Kidney tubule cell (primary cell): ENCODE measurements at places on chromosomes 1 and 21.
A peak's percentile ranks its signal among the peaks of the same experiment; 100 is the strongest.

GRCh38 chr1:28887419-28887834 is 26.9 kb upstream of the EPB41 start:
- DNase-seq, result peak; percentile 30

DNA sequence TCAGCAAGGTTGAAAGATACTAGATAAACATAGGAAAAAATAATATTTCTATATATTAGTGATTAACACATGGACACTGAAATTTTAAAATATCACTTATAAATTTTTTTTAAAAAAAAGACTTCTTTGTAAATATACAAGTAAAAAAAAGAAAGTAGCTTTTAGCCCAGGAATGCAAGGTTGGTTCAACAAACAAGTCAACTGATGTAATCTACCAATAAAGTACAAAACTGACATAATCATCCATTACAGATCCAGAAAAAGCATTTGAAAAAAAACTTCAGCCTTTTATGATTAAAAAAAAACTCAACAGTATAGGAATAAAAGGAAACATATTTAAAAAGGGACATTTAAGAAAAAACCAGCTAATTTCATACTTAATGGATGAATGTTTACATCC is 48.4 kb downstream of the TRMT1L start:
- DNase-seq, result no peak

DNA sequence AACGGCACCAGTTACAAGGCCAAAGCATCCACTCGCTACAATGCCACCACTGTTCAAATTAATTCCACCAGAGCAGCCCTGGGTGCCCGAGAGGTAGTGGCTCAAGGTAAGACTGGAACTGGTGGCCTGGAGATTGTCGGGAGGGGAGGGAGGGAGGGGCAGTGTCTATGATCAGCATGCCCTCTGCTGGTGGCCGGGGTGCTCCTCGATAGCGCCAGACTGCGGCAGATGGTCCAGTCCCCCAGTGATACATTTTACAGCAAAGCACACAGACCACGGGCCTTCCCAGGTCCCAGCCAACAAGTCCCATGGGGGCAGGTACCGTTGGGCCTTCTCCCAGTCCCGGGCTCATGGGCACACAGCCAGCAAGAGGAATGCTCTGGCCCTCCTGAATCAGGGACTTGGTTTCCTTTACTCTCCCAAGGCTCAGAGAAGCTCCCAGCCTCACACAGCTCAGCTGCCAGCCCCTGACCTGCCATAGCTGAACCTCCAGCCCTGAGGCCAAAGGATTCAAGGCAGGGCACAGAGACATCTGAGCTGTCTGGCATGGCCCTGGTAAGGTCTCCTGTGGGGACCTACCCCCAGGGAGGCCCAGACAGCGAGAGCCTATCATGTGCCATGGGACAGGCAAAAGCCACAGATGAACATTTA is 15.3 kb downstream of the ACOT7 start:
- no peak for DNase-seq

DNA sequence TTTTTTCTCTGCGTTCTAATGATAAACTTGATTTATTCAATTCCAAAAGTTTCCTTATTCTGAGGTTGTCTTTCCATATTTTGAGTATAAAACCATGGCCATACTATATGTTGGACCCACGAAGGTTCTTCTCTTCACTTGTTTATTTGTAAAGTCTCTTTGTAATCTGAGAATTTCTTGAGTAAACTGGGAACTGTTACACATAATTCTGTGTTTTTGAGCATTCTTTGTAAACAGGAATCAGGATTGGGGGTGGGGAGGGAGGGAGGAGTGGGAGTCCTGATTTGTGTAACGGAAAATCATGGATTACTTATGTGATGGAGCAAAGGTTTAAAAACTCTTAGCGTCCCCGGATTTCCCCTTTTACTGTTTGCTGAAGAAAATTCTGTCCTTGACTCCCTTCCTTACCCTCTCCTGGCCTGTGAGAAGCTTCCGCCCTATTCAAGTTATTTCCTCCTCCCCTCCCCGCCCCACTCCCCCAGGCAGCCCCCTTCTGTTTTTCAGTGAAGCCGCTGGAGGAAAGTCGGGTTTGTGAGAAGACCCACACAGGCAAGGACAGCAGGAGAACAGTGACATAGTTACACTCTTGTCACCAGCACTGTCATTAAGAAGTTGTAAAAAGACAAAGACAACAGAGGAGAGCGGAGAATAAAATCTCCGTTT is 6.4 kb upstream of the NBPF11 start:
- no peak for DNase-seq

DNA sequence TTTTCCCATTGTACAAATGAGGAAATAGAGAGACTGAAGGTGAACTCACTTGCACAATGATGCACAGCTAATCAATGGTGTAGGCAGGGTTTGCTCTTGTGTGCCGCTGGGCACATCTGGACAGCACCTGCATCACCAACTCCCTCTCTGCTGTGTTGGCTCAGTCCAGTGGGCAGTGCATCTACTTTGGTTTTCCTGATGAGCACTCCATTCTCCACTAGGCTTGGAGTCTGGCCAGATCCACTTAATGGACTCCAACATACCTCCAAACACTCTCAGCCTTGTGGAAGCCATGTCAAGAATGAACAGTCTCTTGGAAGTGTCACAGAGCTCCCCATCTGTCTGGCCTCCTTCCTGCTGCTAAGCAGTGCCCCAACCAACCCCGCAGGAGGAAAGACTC is 152.2 kb downstream of the HIVEP3 start:
- no peak for DNase-seq

DNA sequence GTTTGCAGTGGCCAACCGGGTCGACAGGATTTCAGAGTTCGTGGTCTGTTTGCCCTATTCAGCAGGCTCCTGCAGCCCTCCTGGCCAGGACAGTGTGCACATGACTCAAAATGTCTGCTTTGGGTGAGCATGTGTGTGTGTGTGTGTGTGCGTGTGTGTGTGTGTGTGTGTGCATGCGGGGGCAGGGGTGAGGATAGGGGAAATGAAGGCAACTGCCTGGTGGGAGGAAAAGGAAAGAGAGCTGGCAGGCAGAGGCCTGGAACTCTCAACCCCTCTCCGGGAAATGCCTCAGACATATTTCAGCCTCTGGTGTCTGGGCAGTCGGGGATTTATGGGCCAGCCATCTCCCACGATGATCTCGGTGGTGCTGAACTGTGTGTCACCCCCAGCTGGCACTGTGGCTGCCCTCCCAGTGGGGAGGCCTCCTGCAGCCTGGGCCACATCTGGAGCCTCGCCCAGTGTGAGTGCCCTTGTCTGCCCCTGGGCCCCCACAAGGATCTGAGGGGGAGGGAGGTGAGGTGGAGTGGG is 15.2 kb downstream of the CDCP2 start:
- peak; percentile 71 for DNase-seq

DNA sequence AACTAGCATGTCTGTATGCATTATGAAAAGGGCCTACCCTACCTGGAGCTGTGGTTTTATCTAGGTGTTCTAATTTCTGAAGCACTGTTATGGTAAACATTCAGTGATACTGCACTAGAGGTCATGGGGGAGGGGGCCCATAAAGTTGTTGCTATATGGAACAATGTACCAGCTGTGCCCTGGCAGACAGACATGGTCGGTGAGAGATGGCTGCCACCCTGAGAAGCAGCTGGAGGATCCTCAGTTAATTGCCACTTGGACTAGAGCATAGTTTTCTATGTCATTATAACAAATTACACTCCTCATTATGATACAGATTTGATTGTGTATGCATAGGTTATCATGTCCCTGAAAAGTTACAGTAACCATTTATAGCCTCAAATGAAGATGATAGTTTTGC is 45.4 kb downstream of the ILDR2 start:
- DNase-seq, result no peak

- DNase-seq, result no peak
Measured at GRCh38 chr21:14825514-14825974, 239.3 kb downstream of the NRIP1 start.

GRCh38 chr21:34195335-34195734 is 122.0 kb downstream of the MRPS6 start:
- no peak for DNase-seq

GRCh38 chr1:224338150-224338838 is 8.3 kb upstream of the NVL start:
- no peak for DNase-seq

DNA sequence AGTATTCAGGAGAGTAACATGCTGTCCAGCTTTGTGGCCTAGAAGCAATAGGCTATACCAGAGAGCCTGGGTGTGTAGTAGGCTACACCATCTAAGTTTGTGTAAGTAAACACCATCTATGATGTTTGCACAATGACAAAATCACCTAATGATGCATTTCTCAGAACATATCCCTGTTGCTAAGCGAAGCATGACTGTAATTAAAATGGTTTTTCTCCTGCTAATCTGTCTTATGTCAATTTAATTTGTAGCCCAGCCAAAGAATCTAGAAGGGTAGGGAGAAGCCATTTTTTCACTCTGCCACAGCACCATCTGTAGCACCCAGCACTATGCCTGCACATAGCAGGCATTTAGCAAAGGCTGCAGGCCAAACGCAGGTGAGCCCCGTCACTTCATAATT is 2.0 kb upstream of the TTC24 start:
- no peak for DNase-seq

GRCh38 chr1:98355656-98356383 is 305.7 kb upstream of the SNX7 start:
- no peak for DNase-seq

- no peak for DNase-seq
Measured at GRCh38 chr1:160058087-160058486, 11.9 kb downstream of the KCNJ10 start.

DNA sequence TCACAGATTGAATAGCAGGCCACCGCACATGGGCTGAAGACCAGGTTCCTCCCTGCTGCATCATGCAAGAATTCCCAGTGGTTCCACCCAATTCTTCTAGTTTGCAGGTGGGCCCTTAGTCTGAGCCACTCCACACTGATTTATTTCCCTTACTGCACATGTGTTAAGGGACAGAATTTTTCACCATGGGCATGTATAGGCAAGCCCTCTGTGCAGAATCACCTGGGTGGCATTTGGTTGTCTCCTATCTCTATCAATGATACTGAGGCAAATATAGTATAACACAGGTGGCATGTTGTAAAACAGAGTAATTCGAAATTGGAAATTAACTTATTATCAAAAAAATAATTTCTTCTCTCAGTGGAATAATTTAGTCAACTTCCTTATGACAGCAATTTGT is 1892.4 kb downstream of the NCAM2 start:
- DNase-seq, result no peak

GRCh38 chr1:68919075-68919474 is 422.2 kb upstream of the DEPDC1 start:
- DNase-seq, result no peak

GRCh38 chr1:211613108-211613947 is 34.4 kb upstream of the SLC30A1 start:
- DNase-seq, result peak; percentile 77

DNA sequence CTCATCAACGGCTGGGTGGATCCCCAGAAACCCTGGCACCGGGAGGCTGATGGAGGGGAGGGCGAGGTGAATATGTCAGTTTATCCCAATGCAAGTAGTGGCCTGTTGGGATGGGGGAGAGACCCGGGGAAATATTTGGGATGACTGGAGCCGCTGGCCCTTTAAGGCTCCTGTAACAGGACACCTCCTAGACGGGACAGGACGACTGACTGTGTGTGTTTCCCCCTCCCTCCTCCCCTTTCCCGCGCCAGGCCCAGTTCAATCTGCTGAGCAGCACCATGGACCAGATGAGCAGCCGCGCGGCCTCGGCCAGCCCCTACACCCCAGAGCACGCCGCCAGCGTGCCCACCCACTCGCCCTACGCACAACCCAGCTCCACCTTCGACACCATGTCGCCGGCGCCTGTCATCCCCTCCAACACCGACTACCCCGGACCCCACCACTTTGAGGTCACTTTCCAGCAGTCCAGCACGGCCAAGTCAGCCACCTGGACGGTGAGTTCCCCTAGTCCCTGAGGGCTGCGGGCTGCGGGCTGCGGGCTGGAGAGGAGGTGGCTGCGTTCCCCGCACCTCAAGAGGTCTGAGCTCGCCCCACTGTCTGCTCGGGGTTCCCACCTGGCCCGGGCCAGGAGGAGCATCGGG is 44.8 kb upstream of the CCDC27 start:
- no peak for DNase-seq

- DNase-seq, result peak; percentile 12
Measured at GRCh38 chr1:115839029-115839678, 1.8 kb downstream of the NHLH2 start.

DNA sequence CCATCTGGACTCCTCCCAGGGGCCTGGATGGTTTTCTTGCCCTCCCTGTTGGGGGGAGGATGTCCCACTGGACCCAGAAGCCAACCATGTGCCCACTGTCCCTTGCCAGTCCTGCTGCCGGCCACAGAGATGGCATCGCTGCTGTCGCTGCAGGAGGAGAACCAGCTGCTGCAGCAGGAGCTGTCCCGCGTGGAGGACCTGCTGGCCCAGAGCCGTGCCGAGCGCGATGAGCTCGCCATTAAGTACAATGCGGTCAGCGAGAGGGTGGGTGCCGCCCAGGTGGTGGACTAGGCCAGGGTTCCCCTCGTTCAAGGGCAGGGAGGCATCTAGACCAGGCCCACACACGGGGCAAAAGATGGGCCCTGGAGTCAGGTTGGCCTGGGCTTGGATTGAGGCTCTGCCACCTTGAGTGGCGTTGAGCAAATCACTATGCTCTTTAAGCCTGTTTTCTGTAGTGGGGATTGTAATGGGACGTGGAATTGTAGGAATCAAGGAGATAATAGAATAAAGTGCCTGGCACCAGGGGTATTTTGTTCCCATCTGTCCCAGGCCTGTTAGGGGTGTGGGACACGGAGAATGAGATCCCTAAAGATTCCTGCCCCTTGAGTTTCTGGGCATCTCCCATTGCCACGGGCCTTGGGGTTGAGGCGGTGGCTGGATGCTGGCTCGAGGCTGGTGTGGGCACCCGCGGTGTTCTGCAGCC is 2.6 kb downstream of the CROCC start:
- no peak for DNase-seq

DNA sequence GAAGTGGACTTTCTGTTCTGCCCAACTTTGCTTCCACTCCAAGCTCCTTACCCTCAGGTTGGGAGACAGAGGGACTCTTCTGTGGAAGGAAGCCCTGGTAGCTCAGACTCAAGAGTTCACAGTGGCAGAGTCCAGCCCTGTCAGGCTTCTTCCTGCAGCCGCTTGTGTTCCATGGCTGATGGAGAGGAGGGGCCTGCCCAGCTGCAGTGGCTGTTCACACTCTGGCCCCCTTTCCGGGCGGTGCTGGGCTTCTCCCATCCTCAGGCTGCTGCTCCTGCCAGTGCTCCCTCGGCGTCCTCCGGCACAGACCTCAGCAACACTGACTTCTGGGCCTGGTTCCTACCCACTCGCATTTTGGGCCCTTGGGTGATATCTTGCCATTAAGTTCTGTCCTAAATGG is 4.0 kb downstream of the KRTAP10-1 start:
- no peak for DNase-seq

DNA sequence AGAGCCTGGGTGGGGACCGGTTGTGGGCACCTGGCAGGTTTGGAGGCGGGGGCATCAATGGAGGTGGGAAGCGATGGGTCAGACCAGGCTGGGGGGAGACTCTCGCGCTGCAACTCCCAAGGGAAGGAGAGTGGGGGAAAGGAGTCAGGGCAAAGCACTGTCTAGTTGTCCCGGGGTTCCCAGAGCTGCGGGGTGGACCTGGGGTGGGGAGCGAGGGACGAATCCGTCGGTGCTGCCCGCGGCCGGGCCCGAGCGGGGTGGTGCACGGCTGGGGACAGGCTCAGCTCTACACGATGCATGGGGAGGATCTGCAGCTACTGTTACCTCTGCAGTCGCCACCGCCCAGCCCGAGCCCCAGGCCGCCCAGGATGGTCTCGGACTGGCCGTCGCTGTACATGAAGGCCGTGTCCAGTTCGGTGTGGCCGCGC is 427 bp downstream of the AKR7A2 start:
- no peak for DNase-seq

GRCh38 chr21:36839123-36839522 is 127.3 kb downstream of the HLCS start:
- DNase-seq, result peak; percentile 52
